SJSA1 (cell line): ENCODE measurements at places on chromosomes 6 and 20.

DNA sequence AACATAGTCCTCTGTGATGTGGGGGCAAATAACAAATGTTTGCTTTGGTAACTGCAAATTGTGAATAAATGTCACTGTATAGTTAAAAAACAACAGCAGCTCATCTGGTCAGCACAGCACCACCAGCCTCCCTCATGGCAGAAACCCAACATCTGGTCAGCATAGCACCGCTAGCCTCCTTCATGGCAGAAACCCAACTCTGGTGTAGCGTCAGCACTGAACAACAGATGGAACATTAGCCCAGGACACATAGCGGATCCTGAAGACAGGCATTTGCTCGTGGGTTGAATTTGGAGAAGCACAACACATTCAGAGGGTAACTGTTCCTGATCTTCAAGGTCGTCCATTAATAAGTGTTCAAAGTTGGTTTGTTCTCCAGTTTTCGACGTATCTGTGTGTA, 265.9 kb downstream of the DLL1 start:
- DNase-seq: no peak
- H3K27ac ChIP-seq: no peak overlapping the region
- H3K36me3 ChIP-seq: no peaks in the 10 kb centered on the region
- no peaks in the 10 kb centered on the region for H3K4me1 ChIP-seq

DNA sequence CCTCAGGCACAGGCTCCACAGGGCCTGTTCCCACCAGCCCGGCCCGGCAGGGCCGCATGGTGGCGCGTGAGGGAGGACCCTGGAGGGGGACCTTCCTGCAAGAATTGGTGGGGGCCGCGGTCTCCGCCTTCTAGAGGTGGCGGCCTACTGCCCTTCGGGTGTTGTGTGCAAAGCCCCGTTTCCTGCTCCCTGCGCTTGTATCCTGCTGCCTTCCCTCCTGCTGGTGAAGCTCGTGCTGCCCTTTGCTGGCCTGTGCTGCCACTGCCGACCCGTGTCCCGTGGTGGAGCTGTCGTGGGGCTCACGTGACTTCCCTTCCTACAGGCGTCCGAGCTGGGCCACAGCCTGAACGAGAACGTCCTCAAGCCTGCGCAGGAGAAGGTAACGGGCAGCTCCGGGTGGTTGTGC, 8.4 kb upstream of the COL20A1 start:
- H3K27ac ChIP-seq: no peak overlapping the region
- peaks cover 86% of the 10 kb centered on the region for H3K36me3 ChIP-seq

DNA sequence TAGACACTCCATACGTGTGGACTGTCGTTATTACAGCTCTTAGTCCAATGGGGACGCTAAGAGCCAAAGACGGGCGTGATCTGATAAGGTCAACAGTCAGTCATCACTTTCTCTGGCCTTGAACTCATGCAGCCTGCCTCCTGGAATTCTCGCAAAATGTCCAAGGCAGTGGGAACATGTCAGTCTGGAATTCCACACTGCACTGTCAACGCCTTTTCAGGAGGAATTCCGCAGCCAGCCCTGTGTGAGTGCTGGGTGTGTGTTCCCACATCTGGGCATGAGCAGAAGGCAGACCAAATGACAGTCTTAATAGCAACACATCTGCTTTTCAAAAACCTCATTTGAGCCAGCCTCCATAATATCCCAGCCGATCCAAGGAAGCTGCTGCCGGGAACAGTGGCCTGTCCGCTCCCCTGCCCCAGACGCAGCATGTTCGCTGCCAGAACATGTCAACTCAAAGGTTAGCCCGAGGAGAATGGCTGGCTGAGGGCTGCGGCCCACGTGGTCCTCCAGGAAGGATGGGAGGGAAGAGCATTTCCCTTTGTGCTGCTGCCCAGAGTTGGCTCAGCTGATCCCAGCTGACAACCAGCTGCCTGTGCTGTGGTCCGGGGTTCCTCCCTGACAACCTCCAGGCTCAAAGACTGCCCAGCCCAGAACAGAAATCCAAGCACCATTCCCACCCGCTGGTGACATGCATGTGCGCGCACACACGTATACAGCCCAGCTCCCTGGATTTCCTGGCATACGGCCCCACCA, 103.1 kb downstream of the SULF2 start:
- no peak for DNase-seq
- peaks cover 22% of the 10 kb centered on the region for H3K4me1 ChIP-seq
- H3K27ac ChIP-seq: no peak overlapping the region
- no peak overlapping the region for H3K4me3 ChIP-seq

- H3K27ac ChIP-seq: peak within 1 kb of the TSS; percentile 29; the same call in 1 of the 2 replicates
- peaks cover 43% of the 10 kb centered on the region for H3K4me1 ChIP-seq
- DNase-seq: peak; percentile 84
Observed at GRCh38 chr6:31403283-31404060, at the start of gene MICA. MICA (plus strand) TSS chr6:31403595; CDS start chr6:31403633, 38 bp downstream.

DNA sequence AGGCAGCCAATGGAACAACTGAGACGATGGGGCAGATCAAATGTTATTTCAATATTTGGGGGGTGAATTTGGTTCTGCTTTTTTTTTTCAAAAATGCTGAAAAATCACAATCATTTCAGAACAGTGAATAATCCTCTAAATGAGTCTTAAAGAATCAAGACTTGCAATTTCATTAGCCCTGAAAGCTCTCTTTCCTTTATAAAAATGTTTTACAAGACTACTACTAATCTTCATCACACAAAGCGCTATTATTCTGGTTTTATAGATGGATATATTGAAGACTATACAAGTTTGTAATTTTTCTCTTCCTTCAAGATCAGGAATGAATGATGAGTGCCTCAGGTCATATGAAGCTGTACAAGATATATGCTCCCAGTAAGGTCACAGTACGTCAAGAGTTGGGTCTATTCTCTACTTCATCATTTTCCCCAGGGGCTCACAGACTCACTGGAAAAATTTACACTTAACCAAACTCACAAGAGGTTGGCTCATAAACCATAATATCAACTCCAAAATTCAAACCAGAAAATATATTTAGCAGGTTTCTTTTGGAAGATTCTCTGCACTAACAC, 19.5 kb downstream of the RNF24 start:
- H3K36me3 ChIP-seq: no peaks in the 10 kb centered on the region
- H3K27ac ChIP-seq: no peak overlapping the region
- peaks cover 11% of the 10 kb centered on the region for H3K4me1 ChIP-seq
- no peak for DNase-seq
- no peaks in the 10 kb centered on the region for H3K27me3 ChIP-seq

- H3K27ac ChIP-seq: no peak overlapping the region
- H3K36me3 ChIP-seq: no peaks in the 10 kb centered on the region
- H3K27me3 ChIP-seq: no peaks in the 10 kb centered on the region
- DNase-seq: no peak
- H3K4me3 ChIP-seq: no peak overlapping the region
Observed at GRCh38 chr6:169141671-169142537, 111.7 kb downstream of the THBS2 start.

GRCh38 chr6:125924169-125924568, 32.4 kb upstream of the HINT3 start:
- no peaks in the 10 kb centered on the region; the same call in 1 of the 2 replicates for H3K36me3 ChIP-seq
- H3K4me3 ChIP-seq: no peak overlapping the region
- no peaks in the 10 kb centered on the region for H3K27me3 ChIP-seq
- no peak overlapping the region for H3K27ac ChIP-seq
